ENCODE measurements at places on chromosomes 1 and 21. TPM values are rescaled to one million over a fixed set of nuclear protein-coding genes. Genes with fewer than 3 reads are reported as not detected.

CASQ2 gene
- polyA plus RNA-seq = 0.51 TPM

SLC45A3 gene
- polyA plus RNA-seq = 6.9 TPM

AADACL3 gene
- polyA plus RNA-seq = not detected

SPATA17 gene
- polyA plus RNA-seq = 15.8 TPM

OR2AJ1 gene
- polyA plus RNA-seq = not detected

MAN1C1 gene
- polyA plus RNA-seq = 16.0 TPM

HSPB7 gene
- 2.7 TPM for polyA plus RNA-seq

SRP9 gene
- polyA plus RNA-seq = 512 TPM

EPHB2 gene
- 11.9 TPM for polyA plus RNA-seq

PLPPR4 gene
- polyA plus RNA-seq = 1.4 TPM

GRCh38 chr1:44472620-44473525 lies 67.8 kb downstream of the RNF220 start:
- DNase-seq = no peak

- DNase-seq = no peak
Measured at GRCh38 chr21:37615962-37616361, 249.4 kb downstream of the DYRK1A start.

DNA sequence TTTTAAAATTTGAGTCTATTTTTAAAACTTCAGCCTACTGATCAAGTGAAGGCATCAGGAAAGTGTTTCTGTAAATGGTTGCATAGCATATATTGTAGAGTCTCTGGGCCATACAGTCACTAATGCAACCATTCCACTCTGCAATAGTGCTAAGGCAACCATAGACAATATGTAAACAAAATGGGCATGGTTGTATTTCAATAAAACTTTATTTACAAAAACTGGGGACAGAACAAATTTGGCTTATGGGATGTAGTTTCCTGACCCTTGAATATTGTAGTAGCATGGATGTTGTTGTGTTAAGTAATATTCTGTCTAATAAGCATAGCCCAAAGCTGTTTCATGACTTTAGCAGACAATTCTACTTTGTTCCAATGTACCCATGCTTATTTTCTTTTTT lies 117.7 kb downstream of the GRIK1 start:
- no peak for DNase-seq

GRCh38 chr1:32755810-32756159 lies 53.2 kb upstream of the SYNC start:
- no peak for DNase-seq

DNA sequence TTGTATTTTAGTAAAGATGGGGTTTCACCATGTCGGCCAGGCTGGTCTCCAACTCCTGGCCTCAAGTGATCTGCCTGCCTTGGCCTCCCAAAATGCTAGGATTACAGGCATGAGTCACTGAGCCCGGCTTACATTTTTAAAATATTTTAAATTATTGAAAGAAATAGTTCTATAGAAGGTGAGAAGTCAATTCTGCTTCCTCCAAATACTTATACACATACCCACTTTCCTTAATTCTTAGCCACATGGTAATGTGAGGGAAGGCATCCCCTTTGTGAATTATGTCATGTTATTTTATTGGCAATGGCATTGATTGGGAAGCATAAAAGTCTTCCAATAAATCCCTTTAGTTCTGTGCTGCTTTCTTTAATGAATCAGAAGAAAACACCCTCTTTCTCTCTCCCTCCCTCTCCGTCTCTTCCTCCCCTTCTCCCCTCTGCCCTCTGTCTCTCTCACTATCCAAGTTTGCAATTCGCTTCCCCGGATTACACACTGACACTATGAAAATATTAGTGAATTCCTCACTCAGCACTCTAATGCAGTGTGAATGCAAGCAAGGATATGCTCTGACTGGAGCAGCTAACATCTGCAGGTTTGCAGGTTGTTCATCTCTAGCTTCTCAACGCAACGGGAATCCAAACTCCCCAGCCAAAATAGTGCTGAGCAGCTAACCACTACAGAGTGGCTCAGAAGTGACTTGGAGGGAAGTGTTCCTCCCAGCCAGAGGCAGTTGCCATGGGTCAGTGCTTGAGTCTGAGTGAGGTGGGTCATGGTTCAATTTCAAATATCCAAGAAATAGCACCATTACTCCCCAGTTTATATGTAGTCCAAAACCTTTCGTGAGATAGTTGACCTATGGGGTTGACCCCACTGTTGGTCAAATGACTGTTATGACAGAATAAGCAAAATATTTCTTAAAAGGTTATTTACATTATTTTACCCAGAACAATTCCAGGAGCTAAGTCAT lies 77.8 kb upstream of the CD55 start:
- no peak for DNase-seq

GRCh38 chr1:227846265-227846858 lies 30.9 kb downstream of the PRSS38 start:
- no peak for DNase-seq

- no peak for DNase-seq
Measured at GRCh38 chr1:26132128-26132833, 20.7 kb downstream of the PDIK1L start.

DNA sequence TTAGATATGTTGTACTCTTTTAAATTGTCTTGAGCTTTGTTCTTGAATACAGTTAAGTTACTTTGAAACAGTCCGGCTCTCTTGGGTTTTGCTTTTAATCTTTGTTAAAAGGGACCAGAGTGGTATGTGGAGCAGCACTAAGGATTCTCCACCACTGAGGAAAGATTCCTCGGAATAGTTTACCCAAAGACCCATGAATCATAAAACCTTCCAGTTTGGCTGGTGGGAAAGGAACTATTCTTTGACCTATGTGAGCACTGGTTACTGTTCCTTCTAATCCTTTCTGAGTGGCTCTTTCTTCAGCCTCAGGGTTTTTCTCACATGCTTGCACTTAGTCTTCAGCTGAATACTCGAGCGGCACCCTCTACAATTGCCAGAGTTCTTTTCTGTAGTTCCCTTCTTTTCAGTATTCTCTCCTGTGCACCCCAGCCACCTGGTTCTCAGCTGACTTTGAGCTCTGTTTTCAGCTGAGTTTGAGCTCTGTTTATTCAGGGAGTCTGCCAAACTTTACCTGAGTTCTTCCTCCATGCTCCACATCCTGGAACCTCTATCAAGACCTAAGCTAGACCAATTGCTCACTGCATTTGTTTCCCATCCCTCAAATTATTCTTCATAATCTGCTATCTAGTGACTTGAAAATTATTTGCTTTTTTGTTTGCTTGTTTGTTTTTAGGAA lies 253.8 kb upstream of the PLXNA2 start:
- DNase-seq = no peak

- DNase-seq = no peak
Measured at GRCh38 chr1:19074361-19074901, 118.0 kb upstream of the IFFO2 start.

DNA sequence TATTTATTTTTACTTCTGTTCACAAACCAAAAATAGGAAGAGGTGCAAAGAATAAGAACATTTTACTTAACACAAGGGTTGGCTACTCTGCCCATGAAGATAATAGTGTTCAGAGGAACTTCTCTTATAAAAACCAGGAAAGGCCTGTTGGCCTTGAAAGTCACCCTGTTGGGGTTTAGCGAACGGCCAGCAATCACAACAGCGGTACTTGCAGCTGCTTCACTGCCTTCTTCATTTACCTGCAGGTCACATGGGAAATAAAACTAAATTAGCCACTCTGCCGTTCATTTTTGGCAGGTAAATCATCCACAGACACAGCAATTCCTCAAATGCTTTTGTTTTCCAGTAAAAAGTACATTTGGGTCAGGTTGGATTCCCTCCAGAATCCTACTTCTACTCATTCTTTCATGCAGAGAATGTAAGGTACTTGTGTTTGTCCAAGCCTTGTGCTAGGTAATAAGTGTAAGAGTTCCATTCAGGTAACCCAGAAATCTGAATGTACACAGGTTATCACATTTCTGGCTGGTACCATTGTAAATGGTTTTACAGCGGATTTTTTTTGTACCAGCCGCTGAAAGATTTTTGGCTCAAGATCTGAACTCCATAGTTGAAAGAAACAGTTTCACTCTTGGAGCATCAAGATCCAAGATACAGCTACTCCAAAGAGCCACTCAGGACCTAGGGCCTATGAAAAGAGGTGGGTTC lies 13.1 kb downstream of the SERPINC1 start:
- DNase-seq = no peak

GRCh38 chr1:244089561-244089960 lies 38.5 kb downstream of the ZBTB18 start:
- DNase-seq = no peak

- DNase-seq = no peak
Measured at GRCh38 chr1:63524201-63524600, 876 bp downstream of the EFCAB7 start.

DNA sequence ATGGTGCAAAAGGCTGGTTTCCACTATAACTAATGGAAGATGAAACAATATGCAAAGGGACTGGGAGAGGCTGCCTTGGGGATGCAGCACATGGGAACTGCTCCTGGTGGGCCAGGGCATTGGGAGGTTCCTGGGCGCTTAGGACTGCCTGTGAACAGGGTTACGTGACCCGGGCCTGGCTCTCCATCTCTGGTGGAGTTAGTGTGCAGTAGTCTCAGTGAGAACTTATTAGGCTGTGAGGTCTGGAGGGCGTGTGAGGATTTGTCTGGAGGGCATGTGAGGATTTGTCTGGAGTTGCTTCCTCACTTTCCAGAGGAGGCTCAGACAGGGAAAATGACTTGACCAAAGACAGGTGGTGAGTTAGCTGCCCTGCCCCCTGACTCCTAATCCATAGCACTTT lies 1.5 kb upstream of the ETV3L start:
- DNase-seq = no peak

- DNase-seq = no peak
Measured at GRCh38 chr1:118249641-118250040, 64.6 kb upstream of the SPAG17 start.

DNA sequence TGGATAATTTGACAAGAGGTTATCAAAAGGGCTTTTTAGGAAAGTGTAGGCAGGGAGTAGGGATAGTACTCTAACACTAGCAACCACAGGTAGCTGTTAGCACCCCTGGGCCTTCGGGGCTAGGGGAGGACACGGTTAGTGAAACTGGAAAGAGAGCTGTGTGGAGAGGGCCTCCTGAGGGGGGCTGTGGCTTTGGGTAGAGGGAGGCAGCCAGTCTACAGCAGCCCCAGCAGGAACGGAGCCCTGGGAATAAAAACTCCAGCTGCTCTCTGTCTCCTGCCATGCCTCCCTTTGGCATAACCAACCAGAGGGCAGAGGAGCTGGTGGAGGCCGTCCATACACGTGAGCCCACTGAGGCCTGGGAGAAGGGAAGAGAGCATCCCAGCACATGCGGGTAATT lies 223.2 kb downstream of the FOXD2 start:
- DNase-seq = no peak
